ENCODE measurements at places on chromosomes 13 and 19. TPM values are rescaled to one million over a fixed set of nuclear protein-coding genes. Genes with fewer than 3 reads are reported as not detected.

- DNase-seq, result no peak
These were observed at the start of gene CDC34 for GRCh38 chr19:531753-532560. Gene CDC34 (plus strand): TSS chr19:531760. CDS start chr19:531932, 172 bp downstream.

DNA sequence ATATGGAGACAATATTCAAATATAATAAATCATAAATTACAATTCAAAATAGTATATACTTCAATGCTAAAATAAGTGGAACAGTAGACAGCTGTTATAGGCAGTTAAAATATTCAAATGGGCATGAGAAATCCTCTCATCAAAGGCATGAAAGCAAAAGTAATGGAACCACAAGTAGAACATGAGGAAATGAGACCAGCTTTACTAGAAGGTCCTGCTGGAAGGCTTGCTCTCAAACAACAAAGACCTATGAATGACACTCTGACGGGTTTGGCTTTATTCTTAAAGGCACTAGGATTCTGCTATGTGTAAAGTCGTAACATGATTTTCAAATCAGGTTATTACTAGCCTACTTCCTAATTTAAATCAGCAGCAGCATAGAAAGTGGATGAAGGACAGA, 148.1 kb downstream of the VWA8 start:
- DNase-seq, result no peak

DNA sequence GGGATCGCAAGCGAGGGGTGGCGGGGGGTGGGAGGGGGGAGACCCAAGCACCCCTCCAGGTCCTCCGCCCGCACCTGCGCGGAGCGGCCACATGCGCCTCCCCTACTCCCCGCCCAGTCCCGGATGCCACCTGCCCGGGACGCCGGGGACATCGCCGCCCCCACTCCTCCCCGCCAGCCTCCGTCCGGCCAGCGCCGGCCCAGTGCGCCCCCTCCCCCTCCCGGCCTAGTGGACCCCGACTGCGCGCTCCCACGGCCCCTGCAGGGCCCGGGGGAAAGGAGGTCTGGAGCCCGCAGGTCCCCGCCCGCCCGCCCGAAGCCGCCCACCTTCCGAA, 263 bp downstream of the RHPN2 start:
- peak; percentile 48 for DNase-seq

DNA sequence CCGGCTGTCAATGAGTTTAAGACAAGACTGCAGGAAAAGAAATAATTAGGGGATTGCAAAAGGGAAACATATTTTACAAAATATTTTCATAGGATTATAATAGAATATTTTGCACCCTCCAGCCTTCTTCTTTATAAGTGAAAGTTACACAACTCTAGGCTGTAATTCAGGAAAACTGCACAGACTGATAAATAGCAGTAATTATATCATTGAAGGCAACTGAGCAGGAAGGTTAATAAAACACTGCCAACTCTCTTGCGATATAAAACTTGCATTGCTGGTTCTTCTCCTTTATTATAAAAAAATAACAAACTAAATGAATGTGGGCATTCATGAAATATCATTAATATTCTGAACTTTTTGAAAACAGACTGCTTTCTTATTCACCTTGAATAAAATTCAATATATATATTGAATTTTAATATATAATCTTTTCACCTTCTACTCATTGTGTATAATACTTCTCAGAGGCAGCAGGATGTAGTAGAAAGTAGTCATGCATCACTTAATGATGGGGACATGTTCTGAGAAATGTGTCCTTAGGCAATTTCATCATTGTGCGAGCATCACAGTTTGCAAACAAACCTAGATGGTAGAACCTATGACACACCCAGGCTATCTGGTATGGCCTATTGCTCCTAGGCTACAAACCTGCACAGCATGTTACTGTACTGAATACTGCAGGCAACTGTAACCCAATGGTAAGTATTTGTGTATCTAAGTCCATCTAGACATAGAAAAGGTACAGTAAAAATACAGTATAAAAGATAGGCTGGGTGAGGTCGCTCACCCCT, 24.9 kb upstream of the STARD13 start:
- DNase-seq, result no peak

- no peak for DNase-seq
These were observed 102.0 kb downstream of the ERCC5 start for GRCh38 chr13:102947745-102948405.

DNA sequence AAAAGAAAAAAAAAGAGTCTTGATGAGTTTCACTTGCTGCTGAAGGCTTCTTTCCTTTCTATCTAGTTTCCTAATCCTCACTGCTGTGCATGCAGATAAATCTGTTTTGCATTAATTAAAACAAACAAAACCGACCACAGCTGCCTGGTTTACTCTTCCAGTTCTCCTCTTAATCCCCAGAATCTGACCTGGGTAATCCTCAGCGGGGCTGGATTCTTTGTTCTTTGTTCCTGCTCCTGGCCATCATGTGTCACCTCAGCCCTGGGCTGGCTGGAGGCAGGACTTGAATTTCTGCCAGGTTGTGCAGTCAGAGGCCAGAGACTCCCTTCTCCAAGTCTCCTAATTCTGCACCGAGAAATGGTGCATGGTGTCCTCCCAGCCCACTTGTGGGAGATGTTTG, 52.2 kb upstream of the CYP4F8 start:
- peak; percentile 22 for DNase-seq

GRCh38 chr19:14107581-14108461, 9.7 kb downstream of the PRKACA start:
- DNase-seq, result no peak

- no peak for DNase-seq
These were observed 171.5 kb downstream of the DLEU7 start for GRCh38 chr13:50672025-50672424.

GRCh38 chr13:49368688-49369087, 75.2 kb downstream of the CAB39L start:
- DNase-seq, result no peak

GRCh38 chr13:47250146-47250545, 353.3 kb upstream of the HTR2A start:
- DNase-seq, result no peak

- DNase-seq, result peak; percentile 75
These were observed 2.3 kb upstream of the TMEM91 start for GRCh38 chr19:41373993-41374392.

DNA sequence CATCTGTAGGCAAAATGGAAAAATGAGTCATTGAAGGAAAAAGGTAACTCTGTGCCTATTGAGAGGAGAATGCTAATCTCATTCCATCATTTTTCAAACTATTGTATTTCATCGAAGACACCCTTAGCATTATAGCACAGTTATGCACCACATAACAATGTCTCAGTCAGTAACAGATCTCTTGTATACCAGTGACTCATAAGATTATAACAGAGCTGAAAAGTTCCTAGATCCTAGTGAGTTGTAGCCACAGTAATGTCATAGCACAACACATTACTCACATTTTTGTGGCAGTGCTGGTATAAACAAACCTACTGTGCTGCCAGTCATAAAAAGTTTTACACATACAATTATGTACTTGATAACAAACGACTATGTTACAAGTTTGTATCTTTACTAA, 1077.6 kb downstream of the DIAPH3 start:
- DNase-seq, result peak; percentile 44

DNA sequence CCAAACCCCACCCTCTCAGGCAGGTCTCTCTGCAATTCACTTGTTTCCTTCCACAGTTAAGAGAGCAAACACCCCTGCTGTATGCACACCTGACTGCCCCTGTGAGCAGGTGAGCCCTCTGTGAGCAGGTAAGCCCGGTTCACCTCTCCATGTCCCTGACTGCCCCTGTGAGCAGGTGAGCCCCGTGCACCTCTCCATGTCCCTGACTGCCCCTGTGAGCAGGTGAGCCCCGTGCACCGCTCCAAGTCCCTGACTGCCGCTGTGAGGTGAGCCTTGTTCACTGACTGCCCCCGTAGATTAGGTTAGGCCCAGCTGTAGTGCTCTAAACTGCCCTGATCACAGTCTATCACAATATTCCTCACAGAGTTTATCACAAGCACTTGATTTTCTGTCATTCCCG, 29.2 kb downstream of the TMTC4 start:
- no peak for DNase-seq

GRCh38 chr19:20664901-20665781, 3.8 kb upstream of the ZNF626 start:
- no peak for DNase-seq

DNA sequence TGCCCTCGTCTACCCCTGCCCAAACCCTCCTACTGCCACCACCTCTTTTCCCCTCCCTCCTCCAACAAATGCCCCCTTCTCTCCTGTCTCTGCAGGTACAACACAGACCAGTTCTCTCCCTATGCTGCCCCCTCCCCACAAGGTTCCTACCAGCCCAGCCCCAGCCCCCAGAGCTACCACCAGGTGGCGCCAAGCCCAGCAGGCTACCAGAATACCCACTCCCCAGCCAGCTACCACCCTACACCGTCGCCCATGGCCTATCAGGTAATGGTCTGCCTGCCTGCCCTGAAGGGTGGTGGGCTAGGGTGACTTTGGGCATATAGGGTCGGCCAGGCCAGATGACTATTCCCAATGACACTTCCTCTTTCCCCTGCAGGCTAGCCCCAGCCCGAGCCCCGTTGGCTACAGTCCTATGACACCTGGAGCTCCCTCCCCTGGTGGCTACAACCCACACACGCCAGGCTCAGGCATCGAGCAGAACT, 6.5 kb upstream of the TIMM50 start:
- peak; percentile 18 for DNase-seq

GRCh38 chr19:13640611-13641010, 123.7 kb upstream of the MRI1 start:
- DNase-seq, result no peak

DNA sequence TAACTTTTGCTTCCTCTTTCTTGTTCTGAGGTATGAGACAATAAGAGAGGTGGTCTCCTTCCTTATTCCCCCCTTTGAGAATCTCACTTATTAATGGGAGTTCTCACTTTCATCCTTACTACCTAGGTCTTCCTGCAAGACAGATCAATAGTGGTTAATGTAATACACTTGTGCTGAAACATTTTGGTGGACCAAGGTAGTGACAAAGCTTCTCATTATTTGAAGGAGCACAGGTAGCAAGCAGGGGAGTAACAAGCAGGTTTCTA, 17.9 kb downstream of the ZNF700 start:
- DNase-seq, result no peak

DNA sequence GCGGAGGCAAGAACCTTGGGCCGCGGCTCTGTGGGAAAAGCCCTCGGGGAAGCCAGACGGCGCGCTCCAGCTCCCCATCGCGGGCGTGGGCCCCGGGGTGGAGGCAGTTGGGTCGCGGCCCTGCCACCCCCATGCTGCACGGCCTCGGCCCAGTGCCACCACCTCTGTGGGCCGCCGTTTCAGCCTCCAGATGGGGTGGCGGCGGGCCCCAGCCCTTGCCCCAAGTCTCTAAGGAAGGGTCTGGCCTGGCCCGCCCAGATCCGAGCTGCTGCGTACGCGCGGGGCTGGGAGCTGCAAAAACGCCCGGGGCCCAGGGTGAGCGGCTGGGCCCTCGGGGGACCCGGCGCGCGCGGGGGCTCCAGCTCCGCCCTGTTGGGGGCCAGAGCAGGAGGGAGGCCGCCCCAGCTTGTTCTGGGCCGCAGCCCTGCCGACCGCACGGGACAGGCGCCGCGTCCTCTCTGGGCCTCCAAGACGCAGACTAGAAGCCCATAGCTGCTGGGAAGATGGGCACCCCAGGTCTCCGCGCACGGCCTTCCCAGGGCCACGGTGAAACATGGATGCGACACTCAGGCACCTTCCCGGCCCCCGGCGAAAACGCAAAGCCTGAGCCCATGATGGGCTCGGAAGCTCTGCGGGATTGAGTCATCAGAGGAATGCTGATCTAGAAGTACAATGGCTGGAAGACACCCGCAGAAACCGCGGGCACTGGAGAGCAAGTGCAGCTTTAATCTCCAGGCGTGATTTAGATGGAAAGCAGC, 110.1 kb downstream of the KCTD15 start:
- no peak for DNase-seq

DNA sequence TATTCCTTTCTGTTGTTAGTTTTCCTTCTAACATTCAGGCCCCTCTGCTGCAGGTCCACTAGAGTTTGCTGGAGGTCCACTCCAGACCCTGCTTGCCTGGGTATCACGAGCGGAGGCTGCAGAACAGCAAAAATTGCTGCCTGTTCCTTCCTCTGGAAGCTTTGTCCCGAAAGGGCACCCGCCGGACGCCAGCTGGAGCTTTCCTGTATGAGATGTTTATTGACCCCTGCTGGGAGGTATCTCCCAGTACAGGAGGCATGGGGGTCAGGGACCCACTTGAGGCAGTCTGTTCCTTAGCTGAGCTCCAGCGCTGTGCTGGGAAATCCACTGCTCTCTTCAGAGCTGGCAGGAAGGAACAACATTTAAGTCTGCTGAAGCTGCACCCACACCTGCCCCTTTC, 259.1 kb downstream of the SLC7A1 start:
- no peak for DNase-seq

DNA sequence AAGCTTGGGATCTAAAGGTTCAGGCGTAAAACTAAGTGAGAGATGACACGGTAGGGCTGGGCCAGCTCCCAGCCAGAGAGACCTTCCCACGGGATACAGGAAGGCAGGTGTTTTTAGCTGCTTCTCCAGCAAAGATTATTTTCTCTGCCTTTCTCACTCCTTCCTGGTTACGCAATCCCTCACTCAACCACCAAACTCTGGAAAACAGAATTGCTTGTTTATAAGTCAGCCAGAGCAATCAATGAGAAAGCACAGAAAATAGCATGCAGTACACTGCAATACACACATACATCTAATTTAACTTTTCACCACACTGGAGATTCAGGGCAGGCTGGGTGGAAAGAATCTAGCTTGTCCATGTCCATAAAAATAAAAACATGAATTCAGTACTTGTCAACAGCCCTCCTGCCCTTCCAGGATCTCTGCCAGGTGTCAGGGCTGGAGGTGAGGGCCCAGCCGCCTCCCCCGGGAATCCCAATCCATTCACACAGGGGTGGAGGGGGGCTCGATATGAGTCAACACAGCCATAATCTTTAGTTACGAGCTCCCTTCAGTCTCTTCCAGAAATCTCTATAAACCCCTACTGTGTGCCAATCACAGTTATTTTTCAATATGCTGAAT, 12.2 kb downstream of the RHPN2 start:
- no peak for DNase-seq

GRCh38 chr13:113489549-113490495, 689 bp downstream of the DCUN1D2 start:
- DNase-seq, result no peak

The N4BP2L1 gene
- total RNA-seq, result not detected

The CYP2A6 gene
- total RNA-seq, result not detected

The TUBA3C gene
- not detected for total RNA-seq

The SIX5 gene
- 9.1 TPM for total RNA-seq

The OVOL3 gene
- total RNA-seq, result not detected

The ZNF784 gene
- total RNA-seq, result 10.2 TPM

The EDNRB gene
- not detected for total RNA-seq

The C19orf85 gene
- not detected for total RNA-seq

The TJP3 gene
- not detected for total RNA-seq

The ZNF737 gene
- not detected for total RNA-seq

The CRYL1 gene
- 13.2 TPM for total RNA-seq

The DCLK1 gene
- 2.2 TPM for total RNA-seq

The ICAM5 gene
- 0.79 TPM for total RNA-seq

The SLC7A10 gene
- total RNA-seq, result not detected

The CHST8 gene
- total RNA-seq, result not detected

The ZNF570 gene
- 2.9 TPM for total RNA-seq

The MEDAG gene
- not detected for total RNA-seq

The IGFL2 gene
- total RNA-seq, result not detected

The ZNF578 gene
- 0.58 TPM for total RNA-seq

The CD209 gene
- not detected for total RNA-seq

Measured in SJSA1 (cell line).